GM04503 (cell line): ENCODE measurements at places on chromosomes 12 and 14.

DNA sequence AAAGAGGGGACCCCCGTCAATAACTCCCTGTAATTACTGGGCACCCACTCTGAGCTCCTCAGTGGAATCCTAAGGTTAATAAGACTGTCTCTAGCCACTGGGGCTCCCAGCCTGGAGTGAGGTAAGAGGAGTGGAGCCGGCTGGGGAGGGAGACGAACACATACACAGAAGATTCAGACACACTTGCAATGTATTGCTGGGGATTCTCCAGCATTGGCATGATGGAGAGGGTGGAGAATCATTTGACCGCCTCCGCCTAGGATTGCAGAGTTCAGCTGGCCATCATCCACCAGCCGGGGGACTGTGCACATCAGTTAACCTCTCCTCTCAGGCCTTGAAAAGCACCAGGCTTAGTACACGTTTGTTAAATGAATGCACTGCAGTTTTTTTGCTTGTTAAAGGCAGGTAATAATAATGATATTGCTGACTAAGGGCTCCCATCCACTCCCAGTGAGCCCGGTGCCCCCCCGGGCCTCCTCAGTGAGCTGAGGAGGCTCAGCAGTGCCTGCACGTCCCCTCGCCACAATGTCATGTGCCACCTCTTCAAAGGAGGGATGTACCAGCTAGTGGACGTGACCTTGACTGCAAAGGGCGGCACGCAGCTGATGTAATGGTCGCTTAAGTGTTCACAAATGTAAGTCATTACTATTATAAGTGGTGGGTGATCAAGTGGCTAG is 20.3 kb upstream of the FAIM2 start:
- no peak for DNase-seq

- DNase-seq = no peak
Measured at GRCh38 chr14:88166616-88167015, 156.5 kb downstream of the KCNK10 start.

DNA sequence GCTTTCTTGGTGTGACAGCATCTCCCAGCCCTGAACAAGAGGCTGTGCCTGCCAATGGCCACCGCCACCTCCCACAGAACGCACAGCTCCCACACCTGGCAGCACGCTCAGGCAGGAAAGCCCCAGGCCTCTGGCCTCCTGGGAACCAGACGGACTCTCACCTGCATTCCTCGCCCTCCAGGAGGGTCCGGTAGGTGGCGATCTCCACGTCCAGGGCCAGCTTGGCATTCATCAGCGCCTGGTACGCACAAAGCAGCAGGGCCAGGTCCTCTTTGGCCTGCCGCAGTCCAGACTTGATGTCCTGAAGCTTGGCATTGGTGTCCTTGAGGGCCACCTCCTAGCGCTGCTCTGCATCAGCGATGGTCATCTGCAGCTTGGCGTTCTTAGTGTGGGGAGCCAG is 12.1 kb upstream of the KRT77 start:
- no peak for DNase-seq

DNA sequence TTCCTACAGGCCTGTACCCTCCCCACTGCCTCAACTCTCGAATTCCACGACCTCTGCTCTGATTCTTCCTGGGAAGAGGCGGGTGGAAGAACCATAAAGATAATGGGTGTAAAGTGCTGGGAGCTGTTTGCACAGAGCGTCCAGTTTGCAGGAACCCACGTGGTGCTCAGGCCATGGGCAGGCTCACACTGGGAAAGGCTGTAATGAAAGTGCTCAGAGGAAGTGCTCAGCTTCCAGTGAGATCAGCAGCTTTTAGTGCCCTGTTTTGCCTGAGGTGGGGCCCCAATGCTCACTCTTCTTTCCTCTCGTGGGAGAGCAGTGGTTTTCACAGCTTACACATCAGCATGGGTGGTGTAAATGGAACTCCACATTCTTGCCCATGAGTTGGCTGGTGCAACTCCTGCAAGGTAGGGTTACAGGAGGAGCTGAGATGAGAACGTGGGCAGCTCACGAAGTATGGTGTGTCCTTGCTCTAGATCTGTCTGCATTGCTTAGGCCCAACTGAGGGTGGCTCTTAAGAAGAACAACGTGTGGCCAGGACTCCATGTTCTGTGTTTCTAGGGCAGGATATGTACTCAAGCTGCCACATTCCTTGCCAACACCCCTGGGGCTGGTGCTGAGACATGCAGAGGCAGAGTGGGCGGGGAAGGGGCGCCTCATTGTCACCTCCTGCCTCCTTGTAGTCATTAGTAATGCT is 2.9 kb downstream of the TMEM63C start:
- no peak for DNase-seq

DNA sequence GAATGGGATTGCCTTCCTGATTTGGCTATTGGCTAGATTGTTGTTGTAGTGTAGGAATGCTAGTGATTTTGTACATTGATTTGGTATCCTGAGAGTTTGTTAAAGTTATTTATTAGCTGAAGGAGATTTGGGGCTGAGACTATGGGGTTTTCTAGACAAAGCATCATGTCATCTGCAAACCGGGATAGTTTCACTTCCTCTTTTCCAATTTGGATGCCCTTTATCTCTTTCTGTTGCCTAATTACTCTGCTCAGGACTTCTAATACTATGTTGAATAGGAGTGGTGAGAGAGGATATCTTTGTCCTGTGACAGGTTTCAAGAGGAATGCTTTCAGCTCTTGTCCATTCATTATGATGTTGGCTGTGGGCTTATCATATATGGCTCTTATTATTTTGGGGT is 265.7 kb upstream of the MGAT4C start:
- no peak for DNase-seq

DNA sequence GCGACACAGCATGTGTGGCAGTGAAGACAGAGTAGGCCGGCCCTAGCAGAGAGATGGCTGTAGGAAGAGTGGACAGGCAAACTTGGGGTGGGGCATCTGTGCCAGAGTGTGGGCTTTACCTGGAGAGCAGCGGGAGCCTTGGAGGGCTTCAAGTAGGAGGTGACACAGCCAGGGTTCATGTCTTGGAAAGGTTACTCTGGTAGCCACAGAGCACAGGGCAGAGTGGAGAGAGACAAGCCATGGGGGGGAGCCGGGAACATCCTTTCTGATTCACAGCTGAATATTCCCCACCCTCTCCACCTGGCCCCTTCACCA is 53.5 kb upstream of the DIO3 start:
- no peak for DNase-seq

GRCh38 chr14:60645126-60645741 is 4.0 kb downstream of the SIX1 start:
- DNase-seq = no peak

DNA sequence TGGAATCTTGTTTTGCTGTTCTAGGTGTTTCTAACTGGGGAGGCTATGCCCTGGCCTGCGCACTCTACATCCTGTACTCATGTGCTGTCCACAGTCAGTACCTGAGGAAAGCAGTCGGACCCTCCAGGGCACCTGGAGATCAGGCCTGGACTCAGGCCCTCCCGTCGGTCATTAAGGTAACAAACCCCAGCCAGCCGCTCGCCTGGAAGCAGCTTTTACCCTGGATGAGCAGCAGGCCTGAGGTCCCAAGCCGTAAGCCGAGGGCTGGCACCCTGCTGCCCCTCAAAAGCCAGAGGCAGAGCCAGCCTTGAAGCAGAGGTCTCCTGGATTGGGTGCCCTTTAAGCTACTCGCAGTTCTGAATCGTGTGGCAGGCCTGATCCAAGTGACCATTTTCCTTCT is 29.1 kb downstream of the GPR68 start:
- DNase-seq = no peak

- DNase-seq = no peak
Measured at GRCh38 chr12:97168804-97169203, 261.7 kb downstream of the NEDD1 start.

- no peak for DNase-seq
Measured at GRCh38 chr14:71804992-71805391, 127.2 kb upstream of the RGS6 start.

DNA sequence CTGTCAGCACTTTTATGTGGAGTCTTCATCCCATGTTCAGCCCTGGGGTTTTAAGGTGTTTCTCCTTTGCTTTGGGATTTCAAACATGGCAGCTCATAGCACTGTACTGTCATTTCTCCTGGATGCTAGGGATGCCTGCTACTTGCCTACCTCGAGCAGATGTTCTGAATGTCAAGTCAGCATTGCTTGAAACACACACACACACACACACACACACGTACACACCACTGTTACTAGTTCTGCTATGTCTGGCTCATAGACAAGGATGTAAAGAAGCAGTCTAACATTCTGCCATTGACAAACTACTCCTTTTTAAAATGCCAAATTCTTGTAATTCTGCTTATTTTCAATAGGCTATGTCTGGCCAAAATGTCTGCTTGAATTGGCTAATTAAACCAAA is 72.7 kb downstream of the SAMD4A start:
- no peak for DNase-seq

GRCh38 chr12:110741341-110742095 is 1.2 kb downstream of the PPP1CC start:
- DNase-seq = no peak

- DNase-seq = no peak
Measured at GRCh38 chr12:103442822-103443221, 52.9 kb downstream of the C12orf42 start.

- DNase-seq = no peak
Measured at GRCh38 chr12:25962932-25963525, 4.5 kb downstream of the RASSF8 start.

DNA sequence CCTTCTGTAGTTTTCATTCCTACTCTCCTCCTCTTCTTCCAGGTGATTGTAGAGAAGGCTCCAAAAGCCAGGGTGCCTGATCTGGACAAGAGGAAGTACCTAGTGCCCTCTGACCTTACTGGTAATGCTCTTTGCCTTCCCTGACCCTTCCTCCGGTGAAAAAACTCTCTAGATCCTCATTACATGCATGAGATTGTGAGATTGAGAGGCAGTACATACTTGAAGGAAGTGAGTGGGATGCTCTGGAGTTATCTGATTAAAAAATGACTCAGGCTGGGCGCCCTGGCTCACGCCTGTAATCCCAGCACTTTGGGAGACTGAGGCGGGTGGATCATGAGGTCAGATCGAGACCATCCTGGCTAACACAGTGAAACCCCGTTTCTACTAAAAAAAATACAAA is 5.3 kb downstream of the GABARAPL1 start:
- DNase-seq = no peak

DNA sequence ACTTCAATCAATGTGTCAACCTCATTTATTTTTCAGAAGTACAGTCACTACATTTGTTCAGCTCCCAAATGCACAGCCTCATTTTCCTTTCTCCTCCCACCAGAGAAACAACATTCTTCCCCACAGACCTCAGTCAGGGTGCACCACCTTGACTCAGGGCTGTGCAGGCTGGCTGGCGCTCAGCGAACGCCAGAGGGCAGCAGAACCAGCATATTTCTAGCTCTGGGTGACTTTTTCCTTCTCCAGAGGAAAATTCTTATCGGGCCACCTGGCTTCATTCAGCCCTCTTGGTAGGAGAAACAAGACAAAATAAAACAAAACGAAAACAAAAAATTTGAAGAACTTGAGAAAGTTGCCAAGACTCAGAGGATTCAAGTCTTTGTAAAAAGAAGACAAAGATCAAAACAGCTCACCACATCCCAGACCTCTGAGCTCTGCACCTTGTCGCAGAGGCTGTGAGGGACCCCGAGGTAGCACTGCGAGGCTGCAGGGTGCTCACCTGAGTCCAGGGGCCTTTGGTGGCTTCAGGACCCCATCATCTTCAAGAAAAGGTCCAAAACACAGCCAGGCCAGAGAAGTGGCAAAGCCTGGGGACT is 33.7 kb downstream of the PAH start:
- DNase-seq = peak; percentile 1

GRCh38 chr12:69332815-69333358 is 15.3 kb upstream of the LYZ start:
- DNase-seq = no peak

GRCh38 chr12:3600039-3600720 is 109.2 kb downstream of the PRMT8 start:
- DNase-seq = no peak

DNA sequence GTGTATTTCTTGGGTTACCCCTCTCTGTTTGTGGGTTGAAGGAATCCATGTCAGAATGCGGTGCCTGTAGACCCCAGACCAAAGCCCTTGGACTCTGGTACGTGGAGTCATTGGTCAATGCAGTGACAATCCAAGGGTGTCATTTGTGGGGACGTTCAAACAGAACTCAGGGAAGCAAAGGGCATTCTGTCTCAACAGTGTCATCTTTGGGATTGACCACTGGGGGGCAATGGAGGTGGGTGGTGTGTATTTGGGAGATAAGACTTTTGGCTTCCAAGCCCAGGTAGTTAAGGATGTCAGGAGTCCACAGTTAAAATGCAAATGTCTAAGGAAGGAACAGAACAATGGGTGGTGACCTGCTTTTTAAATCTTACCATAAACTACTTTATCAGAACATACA is 54.6 kb upstream of the CCDC175 start:
- no peak for DNase-seq

- DNase-seq = no peak
Measured at GRCh38 chr12:120562906-120563305, 18.3 kb downstream of the POP5 start.

DNA sequence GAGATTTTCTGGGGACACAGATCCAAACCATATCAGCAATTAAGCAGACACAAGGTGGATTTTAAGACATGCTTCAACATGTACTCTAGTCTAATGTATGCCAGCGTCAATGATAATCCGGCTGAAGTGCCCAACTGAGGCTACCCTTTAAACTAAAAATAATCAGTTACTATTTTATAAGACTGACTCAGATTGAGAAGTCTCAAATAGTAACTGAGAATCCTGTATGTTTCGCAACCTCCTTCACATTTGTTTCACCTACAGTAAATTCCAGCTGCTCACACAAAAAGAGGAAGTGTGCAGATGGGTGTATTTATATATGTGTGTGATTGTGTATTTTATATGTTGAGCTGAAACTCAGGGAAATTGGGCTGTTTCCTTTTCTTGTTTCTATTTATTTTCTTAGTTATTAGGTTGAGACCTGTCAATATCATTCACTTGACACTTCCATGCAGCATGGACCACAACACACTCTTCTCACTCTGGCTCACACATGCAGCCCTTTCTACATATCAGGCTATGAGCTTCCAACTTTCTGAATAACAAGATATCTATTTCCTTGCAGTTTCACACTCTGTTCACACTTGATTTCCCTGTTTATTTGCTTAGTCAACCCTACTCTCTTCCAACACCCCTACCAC is 1224.9 kb upstream of the TMEM132C start:
- DNase-seq = no peak

DNA sequence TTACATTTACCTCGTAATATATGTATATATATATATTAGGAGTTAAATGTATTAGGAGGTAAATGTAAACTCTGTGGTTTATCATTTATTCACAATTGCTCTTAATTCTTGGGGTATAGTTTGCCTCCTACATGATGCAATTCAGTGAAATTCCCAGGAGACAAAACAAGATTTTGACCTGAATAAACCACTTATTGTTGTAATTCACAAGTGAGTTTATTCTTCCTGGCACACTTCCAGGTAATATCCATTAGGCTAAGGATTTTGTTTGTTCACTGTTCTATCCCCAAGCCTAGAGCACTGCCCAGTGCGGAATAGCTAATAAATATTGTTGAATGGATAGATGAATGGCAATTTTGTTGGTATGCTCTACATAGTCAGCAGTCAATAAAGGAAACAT is 3.0 kb downstream of the SMIM10L1 start:
- no peak for DNase-seq
